ENCODE measurements at places on chromosomes 16 and 17. TPM values are rescaled to one million over a fixed set of nuclear protein-coding genes. Genes with fewer than 3 reads are reported as not detected.

- H3K4me1 ChIP-seq = no peaks in the 10 kb centered on the region
- no peak overlapping the region for H3K27ac ChIP-seq
- no peak overlapping the region for H3K4me3 ChIP-seq
These were observed 127.3 kb downstream of the NLK start for GRCh38 chr17:28169621-28170349.

- H3K27ac ChIP-seq = no peak overlapping the region
- H3K4me3 ChIP-seq = no peak overlapping the region
- no peak for DNase-seq
- H3K4me1 ChIP-seq = peaks cover 3% of the 10 kb centered on the region
These were observed 62.6 kb downstream of the PRKCA start for GRCh38 chr17:66364990-66365490.

GRCh38 chr17:31495022-31495885 lies 103.8 kb downstream of the RAB11FIP4 start:
- peaks cover 21% of the 10 kb centered on the region for H3K4me1 ChIP-seq
- H3K27ac ChIP-seq = no peak overlapping the region
- no peak overlapping the region for H3K4me3 ChIP-seq
- no peak for DNase-seq
- H3K36me3 ChIP-seq = peaks cover 2% of the 10 kb centered on the region
- H3K27me3 ChIP-seq = no peaks in the 10 kb centered on the region

Gene TNK1
- total RNA-seq = 1.5 TPM

DNA sequence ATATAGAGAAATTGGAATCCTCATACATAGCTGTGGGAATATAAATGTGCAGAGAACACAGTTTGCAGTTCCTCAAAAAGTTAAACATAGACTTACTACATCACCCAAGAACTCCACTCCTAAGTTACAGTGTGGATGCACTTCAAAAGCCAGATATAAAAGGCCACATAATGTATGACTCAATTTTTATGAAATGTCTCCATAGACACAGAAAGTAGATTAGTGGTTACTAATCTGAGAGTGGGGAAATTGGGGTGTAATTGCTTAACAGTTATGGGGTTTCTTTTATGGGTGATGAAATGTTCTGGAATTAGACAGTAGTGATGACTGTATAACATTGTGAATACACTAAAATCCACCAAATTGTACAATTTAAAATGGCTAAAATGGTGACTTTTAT lies 60.9 kb downstream of the CACNG1 start:
- H3K27ac ChIP-seq = no peak overlapping the region
- DNase-seq = no peak
- no peak overlapping the region for H3K4me3 ChIP-seq
- peaks cover 22% of the 10 kb centered on the region for H3K36me3 ChIP-seq
- H3K4me1 ChIP-seq = no peaks in the 10 kb centered on the region

DNA sequence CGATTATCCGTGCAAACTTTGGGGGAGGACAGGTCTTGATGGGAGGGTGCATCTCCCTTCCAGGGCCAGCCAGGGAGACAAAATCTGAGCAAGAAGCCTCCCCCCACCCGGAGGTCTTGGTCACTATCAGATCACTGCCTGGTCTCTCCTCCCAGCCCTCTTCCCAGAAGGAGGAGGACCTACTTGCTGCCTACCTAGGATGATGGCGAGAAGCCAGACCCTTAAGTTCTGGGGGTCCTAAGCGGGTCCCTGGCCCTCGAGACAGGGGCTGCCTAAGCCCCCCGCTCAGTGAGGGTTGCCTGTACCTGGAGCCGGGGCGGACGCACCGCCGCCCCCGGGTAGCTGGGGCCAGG lies 4.6 kb downstream of the TSPOAP1 start:
- H3K27me3 ChIP-seq = no peaks in the 10 kb centered on the region
- H3K27ac ChIP-seq = no peak overlapping the region
- peaks cover 47% of the 10 kb centered on the region for H3K36me3 ChIP-seq

Data from spinal cord (tissue), 10 donors.